ENCODE measurements at places on chromosomes 2 and 18.

- no peak for DNase-seq
Observed at GRCh38 chr2:32235315-32235714, 29.4 kb downstream of the NLRC4 start.

DNA sequence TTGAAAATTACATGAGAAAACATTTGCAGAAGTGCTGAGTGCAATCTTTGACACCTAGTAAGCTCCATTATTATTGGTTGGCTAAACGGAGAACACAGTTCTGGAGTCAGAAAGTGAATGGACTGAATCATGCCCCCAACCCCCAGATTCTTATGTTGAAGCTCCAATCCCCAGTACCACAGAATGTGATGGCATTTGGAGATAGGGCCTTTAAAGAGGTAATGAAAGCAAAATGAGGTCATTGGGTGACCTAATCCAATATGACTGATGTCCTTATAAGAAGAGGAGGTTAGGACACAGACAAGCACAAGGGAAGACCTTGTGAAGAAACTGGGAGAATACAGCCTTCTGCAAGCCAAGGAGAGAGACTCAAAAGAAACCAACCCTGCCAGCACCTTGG, 200.9 kb upstream of the EPAS1 start:
- no peak for DNase-seq

- DNase-seq = no peak
Observed at GRCh38 chr2:24493713-24494112, 2.7 kb downstream of the NCOA1 start.

DNA sequence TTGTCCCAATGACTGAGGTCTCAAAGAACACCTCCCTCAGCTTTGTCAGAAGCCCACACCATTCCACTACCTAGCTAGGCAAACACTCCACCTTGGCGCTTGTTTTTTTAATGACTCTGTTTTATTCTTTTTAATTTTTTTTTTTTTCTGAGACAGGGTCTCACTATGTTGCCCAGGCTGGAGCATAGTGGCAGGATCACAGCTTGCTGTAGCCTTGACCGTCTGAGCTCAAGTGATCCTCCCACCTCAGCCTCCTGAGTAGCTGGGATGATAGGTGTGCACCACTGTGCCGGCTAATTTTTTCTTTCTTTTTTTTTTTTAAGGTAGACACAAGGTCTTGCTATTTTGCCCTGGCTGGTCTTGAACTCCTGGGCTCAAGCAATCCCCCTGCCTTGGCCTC, 101.9 kb downstream of the SLC25A12 start:
- DNase-seq = no peak

GRCh38 chr2:62281663-62282062, 85.7 kb downstream of the B3GNT2 start:
- no peak for DNase-seq

GRCh38 chr2:121094845-121095244, 190.2 kb downstream of the TFCP2L1 start:
- no peak for DNase-seq

- no peak for DNase-seq
Observed at GRCh38 chr2:46290078-46290477, 7.1 kb upstream of the EPAS1 start.

DNA sequence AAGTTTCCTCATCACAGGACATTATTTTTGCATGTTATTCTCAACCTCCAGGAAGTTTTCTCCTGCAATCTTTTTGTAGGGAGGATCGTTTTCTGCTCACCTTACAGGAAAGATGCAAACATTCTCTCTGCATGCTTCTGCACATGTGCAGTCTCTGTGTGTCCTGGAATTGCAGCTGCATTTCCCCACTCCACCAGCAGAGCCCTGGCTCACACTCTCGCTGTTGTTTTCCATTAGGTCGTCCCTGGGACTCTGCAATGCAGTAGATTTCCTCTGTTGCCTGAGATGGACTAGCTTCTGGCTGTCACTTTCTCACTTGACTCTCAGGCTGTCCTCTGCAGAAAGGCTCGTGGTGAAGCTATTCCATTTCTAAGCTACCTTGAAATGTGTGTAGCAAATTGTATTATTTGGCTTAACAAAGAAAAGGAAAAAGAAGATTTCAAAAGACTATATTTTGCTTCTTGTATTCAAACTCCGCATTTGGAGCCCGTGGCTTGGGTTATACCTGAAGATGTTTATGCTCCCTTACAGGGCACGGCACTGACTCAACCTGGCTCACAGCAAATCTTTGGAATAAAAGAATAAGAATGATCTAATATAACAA, 346.7 kb downstream of the RAD51AP2 start:
- DNase-seq = no peak

DNA sequence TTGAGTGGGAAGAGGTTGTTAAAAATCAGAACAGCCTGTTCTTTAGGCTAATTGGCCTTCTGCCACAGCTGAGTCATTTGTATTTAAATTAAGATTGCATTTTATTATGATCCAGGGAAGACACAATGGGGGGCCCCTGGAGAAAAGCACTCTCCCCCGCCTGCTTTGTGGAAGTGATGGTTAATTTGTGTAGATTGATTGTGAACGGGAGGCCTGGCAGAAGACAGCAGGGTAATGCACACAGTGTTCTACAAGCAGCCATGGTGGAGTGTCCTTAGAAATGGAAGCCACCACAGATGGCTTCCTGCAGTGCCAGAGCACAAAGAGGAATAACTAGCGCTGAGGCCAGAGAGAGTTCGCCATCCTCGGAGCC, 19.6 kb downstream of the RAMP1 start:
- no peak for DNase-seq

DNA sequence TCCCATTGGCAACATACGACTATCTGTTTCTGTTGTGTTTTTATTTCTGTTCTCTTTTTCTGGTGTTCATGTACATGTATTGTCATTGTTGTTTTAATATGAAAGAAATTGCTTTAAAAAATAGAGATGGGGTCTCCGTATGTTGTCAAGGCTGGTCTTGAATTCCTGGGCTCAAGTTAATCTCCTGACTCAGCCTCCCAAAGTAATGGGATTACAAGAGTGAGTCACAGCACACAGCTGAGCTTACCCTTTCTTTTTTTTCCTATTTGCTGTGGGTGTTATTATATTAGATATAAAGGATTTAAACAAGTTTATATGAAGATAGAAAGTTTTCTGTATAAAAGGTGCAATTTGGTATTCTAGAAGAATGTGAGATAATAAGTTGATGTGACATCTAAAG, 554.6 kb downstream of the DSC3 start:
- DNase-seq = no peak

GRCh38 chr2:44543773-44544725, 182.3 kb downstream of the CAMKMT start:
- no peak for DNase-seq

All from stimulated activated CD8-positive, alpha-beta memory T cell treated with anti-CD3 and anti-CD28 coated beads, Interleukin-15, amount 100 ng/mL, for 48 hours (primary cell).